ENCODE measurements at places on chromosomes 7 and 10.

GRCh38 chr10:27390681-27391080, 113.4 kb upstream of the RAB18 start:
- peak; percentile 67 for DNase-seq

DNA sequence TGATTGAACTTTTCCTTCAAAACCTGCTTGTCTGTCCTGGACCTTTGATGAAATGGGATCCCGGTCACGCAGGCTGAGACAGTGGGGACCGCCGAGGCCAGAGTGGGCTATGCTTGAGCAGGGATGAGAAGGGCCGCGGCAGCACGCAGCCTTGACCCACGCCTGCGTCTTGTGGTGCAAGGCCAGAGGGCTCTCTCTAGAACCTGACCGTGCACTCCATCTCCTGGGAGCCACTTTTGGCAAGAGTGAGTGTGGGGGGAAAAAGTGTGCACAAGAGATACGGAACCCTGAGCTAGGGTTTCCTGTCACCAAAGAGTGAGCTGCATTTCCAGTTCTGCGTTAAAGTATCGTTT, 42.4 kb downstream of the WIPI2 start:
- no peak for DNase-seq

DNA sequence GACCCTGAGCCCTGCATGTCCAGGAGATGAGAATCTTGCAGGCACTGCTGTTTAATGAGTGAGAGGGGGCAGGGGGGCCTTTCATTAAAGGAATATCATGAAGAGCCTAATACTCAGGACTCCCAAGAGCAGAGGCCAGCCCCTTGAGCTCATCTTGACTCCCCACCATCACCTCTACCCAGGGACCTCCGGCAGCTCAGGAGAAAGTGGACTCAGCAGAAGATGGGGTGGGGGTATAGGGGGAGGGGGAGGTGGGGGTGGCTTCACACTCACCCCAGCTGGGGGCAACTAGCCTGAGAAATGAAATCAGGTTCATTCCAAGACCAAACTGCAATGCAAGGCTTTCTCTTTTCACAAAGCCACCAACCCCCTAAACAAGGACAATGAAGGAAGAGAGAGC, 575.6 kb upstream of the MKI67 start:
- DNase-seq, result no peak

GRCh38 chr10:22133749-22134624, 83.8 kb downstream of the EBLN1 start:
- DNase-seq, result peak; percentile 71

GRCh38 chr10:28432210-28432676, 100.7 kb upstream of the WAC start:
- peak; percentile 80 for DNase-seq

GRCh38 chr7:117047496-117047895, 94.2 kb downstream of the ST7 start:
- DNase-seq, result no peak

GRCh38 chr10:9957351-9957750, 1060.3 kb upstream of the CELF2 start:
- DNase-seq, result no peak

- no peak for DNase-seq
Measured at GRCh38 chr7:151776446-151776845, 100.5 kb downstream of the PRKAG2 start.

DNA sequence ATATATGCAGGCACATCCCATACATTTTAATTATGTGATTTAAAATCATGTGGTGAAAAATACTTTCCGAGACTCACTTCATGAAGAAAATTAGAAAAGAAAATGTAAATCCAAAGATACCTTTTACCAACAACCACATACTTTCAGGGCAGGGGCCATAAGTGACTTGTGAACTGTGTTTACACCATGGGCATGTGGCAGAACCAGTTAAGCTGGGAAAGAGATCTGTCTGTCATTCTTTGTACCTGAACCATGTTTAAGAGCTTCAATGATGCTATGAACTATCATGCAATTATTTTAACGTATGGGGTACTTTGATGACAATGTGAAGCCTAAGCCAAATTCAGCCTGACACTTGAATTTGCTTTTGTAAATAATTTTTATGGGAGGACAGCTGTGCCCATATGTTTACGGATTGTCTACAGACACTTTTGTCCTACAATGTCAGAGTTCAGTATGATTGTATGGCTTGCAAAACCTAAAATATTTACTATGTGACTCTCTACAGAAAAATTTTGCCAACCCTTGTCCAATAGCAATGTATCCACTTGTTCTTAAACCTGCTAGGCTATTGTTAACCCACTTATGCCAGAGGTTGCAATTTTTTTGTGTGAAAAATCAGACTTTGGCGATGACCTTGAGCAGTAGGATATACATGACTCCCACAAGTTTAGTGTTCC, 654.6 kb downstream of the TNS3 start:
- DNase-seq, result no peak

DNA sequence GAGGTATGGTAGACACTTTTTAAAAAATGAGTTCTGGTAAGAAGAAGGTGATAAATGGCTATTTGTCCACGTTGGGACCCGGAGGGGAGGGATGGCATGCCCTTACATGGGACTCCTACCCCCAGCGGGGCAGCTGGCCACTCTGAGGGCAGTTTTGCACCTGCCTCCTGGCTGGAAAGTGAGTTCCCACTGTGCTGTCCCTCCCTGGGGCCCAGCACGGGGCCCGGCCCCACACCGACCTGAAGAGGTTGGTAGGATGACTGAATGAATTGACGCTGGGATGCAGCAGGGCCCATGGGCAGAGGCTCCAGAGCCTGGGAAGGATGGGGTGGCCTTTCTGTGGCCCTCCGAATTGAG, 601 bp upstream of the AEBP1 start:
- DNase-seq, result no peak

DNA sequence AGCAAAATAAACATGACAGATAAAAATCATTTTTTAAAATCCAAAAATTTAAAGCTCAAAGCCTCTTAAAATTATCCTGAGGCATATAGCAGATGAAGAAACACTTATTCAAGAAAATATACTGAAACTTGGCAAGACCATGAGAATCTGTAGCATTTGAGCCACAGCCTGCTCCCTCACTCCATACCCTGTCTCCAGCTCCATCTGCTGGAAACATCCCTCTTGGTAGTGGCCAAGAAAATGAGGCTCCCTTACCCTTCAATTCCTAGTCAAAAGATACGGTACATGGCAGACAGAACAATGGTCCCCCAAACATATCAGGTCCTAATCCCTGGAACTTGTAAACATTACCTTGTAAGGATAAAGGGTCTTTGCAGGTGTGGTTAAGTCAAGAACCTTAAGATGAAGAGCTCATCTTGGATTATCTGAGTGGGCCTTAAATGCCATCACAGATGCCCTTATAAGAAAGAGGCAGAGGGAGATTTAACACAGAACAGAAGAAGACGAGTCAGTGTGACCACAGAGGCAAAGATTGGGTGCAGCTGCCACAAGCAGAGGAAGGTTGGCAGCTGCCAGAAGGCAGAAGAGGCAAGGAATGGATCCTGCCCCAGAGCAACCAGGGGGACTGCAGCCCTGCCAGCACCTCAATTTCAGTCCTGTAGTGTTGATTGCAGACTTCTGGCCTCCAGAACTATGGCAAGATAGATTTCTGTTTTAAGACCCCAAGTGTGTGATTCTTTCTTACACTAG, 149.4 kb downstream of the ZNF248 start:
- DNase-seq, result no peak

DNA sequence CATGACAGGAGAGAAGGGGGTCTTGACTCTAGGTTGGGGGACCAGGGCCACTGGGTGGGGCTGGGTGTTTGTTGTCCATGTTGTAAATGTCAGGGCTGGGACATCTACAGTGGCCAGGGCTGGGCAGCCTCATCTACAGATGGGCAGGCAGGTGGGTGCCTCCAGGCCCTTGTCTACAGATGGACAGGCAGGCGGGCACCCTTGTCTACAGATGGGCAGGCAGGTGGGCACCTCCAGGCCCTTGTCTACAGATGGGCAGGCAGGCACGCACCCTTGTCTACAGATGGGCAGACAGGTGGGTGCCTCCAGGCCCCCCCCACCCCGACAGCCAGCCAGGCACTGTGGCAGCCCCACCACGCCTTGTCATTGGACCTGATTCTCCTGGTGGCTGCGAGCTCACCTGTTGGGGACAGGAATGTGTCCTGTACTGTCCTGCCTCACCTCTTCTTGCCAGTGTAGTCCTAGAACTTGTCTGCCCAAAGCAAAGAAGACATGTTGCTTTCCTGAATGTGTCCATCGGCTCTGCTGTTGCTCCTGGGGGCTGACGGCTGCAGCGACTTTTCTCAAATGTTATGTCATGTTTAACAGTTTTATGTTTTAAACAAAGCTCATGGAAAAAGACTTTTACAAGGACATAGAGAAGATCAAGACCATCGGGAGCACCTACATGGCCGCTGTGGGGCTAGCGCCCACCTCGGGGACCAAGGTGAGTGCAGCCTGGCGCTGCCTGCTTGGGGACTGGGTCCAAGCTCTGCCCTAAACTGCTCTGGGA, 129.9 kb downstream of the ADCY1 start:
- DNase-seq, result no peak

GRCh38 chr10:21299330-21299729, 226.2 kb downstream of the SKIDA1 start:
- DNase-seq, result no peak
